ENCODE measurements at places on chromosomes 2 and 18.

- DNase-seq, result no peak
Observed at GRCh38 chr2:232626584-232626983, 6.8 kb upstream of the EFHD1 start.

DNA sequence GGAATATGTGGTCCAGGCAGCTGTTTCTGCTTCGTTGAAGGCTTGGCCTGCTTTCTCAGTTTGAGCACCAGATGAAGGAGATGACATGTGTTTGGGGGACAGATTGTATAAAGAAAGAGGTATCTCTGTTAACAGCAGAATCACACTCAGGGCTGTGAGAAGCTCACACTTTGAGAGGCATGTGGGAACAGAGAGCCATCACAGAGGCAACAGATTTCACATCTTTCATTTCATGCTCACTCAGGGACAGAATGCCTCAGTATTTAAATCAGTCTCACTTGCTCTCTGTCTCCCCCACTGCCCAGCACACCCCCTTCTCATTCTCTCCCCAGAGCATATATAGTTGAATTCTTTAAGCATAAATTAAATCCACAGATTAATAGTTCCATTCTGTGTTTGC, 37.4 kb downstream of the KIAA2012 start:
- no peak for DNase-seq

- no peak for DNase-seq
Observed at GRCh38 chr2:106858810-106859209, 27.2 kb downstream of the ST6GAL2 start.

DNA sequence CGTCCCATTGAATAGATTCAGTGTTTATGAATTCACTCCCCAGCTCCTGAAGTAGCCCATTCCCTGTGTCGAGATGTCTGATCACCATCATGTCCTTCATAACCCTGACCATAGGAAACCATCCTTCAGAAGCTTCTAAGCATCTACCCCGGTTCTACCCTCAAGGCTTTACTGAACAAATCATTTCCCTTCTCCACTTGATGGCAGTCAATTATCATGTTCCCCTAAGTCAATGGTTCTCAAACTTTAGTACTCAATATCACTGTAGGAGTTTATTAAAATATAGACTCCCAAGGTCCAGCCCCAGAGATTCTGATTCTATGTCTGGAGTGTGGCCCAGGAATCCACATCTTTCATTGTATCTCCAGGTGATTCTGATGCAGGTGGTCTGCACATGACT, 228.4 kb upstream of the SP5 start:
- no peak for DNase-seq

GRCh38 chr2:74957886-74958273, 563 bp upstream of the POLE4 start:
- no peak for DNase-seq

- no peak for DNase-seq
Observed at GRCh38 chr2:238169708-238170251, 11.0 kb downstream of the ERFE start.

- DNase-seq, result no peak
Observed at GRCh38 chr2:10980071-10980470, 68.3 kb downstream of the KCNF1 start.

GRCh38 chr2:165494573-165494972, 25.1 kb downstream of the CSRNP3 start:
- DNase-seq, result peak; percentile 16

- no peak for DNase-seq
Observed at GRCh38 chr2:241984271-241984655, 114.7 kb downstream of the RTP5 start.

- no peak for DNase-seq
Observed at GRCh38 chr2:37698931-37699481, 27.6 kb upstream of the CDC42EP3 start.

DNA sequence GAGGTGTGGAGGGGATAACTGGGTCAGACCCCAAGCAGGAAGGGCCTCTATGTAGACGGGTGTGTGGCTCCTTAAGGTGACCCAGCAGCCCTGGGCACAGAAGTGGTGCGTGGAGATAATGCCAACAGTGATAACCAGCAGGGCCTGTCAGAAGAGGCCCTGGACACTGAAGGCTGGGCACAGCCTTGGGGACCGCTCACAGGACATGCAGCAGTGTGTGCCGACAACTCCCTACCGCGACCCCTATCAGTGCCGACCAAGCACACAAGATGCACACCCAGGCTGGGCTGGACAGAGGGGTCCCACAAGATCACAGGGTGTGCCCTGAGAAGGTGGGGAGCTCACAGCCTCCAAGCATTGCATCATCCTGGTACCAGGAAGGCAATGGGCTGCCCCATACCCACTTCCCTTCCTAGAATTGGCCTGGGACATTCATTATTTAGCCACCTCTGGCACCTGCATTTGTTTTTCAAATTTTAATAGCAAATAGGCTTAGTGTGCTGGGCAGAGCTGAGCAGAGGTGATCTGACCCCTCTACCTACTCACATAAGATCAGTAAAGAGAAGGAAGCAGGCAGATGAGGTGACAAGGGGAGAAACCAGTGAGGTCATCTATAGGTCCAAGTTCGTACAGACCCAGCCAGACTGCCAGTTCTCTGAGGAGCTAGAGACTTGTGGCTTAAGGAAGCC, 55.2 kb downstream of the BCL11A start:
- DNase-seq, result no peak

DNA sequence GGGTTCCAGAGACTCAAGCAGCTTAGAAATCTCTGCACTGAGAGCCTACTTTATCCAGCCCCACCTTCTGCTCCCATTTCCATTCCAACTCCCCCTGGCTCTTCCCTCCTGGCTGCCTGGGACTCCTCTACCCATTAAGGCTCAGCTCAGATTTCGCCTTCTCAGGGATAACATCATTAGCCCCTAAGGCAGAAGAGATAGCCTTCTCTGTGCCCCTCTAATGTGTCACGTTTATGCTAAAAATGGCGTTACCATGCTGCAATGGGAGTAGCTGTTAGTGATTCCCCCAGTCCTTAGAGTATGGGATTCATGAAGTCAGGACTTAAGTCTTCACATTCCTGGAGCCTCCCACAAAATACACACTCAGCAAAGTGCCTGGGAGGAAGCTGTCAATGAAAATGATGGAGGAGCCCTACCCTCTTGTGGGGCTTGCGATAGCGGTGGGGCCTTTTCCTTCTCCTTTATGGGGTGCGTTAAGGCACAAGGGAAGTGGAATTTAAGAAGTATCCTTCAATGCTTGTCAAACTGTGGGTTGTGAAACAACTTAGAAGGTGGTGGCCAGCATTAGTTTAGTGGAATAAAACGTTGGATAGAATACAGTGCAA, 144.7 kb upstream of the COPS8 start:
- DNase-seq, result no peak

- DNase-seq, result no peak
Observed at GRCh38 chr2:215401896-215402379, 33.9 kb downstream of the FN1 start.

DNA sequence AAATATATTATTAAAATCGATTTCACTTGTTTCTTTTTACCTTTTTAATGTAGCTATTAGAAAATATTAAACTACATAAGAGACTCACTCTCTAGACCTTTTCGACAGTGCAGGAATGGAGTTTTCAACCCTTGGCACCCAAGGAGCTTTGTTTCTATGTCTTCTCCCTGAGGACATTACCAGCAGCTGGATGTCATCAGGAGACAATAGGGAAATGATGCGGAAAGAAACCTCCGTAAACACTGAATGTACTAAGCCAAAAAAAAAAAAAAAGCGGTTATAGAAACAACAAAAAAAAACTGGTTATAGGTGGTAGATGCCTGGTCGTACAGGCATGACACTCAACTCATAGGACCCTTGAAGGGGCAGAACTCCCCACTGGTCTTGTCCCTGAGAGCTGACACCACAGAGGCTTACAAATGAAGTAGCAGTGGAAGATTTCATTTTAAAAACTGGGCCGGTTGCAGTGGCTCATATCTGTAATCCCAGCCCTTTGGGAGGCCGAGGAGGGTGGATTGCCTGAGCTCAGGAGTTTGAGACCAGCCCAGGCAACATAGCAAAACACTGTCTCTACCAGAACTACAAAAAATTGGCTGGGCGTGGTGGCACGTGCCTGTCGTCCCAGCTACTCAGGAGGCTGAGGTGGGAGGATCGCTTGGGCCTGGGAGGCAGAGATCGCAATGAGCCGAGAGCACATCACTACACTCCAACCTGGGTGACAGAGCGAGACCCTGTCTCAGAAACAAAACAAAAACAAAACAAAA, 23.8 kb downstream of the THAP4 start:
- no peak for DNase-seq
